Activated CD4-positive, CD25-positive, alpha-beta regulatory T cell (primary cell): ENCODE measurements at places on chromosomes 5 and 9.

GRCh38 chr9:30015073-30015472, 2369.4 kb upstream of the ACO1 start:
- no peak for DNase-seq

GRCh38 chr5:17925276-17925675, 291.0 kb downstream of the TAF11L14 start:
- DNase-seq: no peak

- no peak for DNase-seq
These were observed 12.5 kb upstream of the LHFPL2 start for GRCh38 chr5:78661044-78661443.

DNA sequence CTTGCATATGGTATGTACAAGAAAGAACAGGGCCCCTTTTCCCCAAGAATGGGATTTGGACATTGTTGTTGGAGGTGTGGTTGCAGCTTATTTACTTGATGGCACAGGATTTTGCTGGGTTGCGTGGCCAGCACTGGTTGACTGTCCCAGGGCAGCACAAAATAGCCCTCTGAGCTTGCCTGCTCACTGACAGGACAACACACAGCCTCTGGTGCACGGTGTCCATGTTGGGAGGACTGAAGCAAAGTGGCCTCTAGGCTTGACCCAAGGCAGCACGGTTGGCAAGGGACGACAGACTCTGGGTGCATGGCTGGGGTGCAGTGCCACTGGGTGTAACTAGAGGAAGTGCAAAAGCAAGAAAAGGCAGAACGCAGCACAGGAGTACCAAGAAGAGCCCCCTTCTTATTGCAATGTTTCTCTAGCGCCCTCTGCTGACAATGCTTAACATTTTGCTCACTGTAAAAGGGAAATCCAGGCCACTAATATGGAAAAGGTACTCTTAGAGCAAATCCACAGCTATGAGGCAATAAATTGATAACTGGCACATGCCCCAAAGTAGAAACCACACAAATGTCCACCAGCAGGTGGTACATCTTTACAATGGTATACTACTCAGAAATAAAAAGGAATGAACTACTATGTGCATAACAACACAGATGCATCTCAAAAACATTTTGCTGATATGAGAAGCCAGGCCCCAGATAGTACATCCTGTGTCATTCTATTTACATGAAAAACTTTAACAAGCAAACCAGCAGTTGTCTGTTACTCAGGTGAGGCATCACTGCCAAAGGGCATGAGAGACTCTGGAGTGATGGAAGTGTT, 47.4 kb upstream of the BARX1 start:
- no peak for DNase-seq

DNA sequence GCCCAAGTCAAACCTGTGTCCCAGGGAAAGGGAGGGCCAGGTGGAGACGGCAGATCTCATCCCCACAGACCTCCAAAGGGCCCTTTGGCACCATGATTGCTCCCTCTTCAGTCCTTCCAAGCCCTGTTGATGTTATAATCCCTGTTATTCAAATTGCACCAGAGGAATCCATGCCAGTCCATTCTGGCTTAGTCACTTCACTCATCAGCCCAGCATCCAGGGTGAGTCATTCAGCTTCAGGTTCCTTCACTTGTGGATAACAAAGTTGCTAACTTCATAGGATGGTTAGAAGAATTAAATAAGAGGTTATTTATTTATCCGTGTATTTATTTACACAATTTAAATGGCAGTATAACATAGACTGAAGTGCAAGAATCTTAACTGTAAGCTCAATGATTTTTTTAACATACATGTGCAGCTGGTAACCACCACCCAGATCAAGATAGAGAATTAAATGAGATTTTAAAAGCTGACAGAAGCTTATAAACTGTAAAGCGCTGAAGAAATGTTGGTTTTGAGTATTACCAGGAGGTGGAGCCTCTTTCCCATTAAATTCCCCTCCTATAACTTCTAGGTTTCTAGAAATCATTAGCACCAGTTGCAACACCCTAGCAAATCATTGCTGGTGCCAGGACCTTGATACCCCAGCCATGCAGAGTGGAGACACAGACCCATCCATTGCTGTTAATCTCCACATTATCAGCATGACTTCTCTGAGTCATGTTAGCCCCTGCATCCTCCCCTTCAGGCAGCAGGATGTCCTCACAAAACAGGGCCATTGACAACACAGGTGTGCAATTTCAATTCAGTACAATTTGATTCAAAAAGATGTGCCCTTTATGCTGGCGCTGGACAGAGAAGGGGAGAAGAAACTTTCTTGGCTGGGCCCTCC, 77.4 kb downstream of the SEC61B start:
- DNase-seq: no peak

- DNase-seq: no peak
These were observed 226.9 kb downstream of the CAAP1 start for GRCh38 chr9:26665666-26666065.

GRCh38 chr9:13734601-13735000, 455.1 kb upstream of the MPDZ start:
- DNase-seq: no peak

DNA sequence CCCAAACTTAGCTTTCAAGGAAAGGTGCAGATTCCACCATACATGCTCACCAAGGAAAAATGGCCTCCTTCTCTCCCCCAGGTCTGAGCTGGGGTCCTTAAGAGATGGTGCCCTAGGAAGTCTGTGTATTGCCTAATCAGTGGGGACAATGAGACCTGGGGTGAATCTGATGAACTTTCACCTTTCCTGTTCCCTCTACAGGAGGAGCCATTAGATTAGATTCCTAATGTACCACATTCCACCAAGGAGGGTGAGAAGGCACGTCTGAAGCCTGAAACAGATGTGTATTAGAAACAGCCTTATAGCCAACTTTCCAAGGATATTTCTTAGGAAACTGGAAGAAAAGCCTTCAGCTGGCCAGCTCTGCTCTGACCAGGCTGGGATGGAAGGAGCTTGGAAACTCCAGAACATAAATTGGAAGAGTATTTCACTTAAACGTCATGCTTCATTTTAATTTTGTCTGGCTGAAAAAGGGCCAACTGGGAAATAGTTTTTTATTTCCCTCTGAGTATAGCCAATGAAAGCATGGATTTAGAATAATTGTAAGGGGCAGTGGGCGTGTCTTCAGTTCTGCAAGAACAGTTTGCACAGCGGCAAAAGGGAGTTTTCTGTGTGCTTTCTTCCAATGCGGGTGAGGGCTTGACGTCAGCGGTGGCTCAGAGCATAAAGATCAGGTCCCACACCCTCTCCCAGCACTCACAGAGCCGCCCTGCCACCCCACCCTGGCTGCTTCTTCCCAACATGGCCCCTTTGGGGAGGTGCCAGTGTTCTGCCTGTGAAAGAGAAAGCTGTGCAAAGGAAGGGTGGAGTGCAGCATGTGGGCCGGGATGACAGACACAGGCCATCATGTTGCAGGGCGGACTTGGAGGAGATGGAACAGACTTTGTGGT, 210.9 kb downstream of the ESM1 start:
- DNase-seq: no peak

GRCh38 chr5:54602475-54602874, 84.9 kb downstream of the SNX18 start:
- DNase-seq: no peak

- no peak for DNase-seq
These were observed 18.9 kb downstream of the CLPTM1L start for GRCh38 chr5:1325870-1326531.

DNA sequence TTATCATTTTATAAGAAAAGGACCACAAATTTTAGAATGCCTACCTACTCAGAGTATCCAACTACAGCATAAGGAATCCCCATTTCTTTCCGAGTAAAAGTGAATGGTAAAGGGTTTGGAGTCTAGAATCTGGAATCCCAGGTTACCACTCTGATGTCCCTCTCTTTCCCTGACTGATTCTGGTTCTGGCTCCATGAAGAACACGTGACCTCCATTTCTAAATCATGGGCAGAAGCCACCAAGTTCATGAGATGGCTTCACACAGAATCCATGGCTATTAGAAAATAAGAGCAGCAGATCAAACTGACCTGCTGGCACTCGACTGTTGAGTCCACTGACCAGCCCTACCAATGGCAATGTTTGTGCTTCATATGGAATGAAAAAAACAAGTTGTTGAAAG, 40.7 kb downstream of the PFDN1 start:
- DNase-seq: no peak

DNA sequence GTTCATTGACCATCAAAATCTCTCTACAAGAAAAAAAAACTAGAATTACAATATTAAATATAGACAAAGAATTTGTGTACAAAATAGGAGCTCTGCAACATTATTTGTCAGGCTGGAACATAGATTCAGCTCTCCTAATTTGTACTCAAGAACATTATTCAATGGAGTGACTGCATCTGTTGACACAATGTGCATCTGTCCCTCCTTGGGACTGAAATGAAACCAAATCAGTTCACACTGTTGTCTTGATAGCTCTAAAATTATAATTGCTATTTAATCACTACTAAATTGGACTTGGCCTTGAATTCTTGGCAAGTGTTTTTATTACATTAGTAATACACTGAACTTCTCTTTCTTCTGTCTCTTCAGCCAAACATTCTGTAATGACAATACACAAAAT, 47.7 kb downstream of the FTMT start:
- no peak for DNase-seq
